H1 (cell line): ENCODE measurements at places on chromosomes 11 and 22. TPM values are rescaled to one million over a fixed set of nuclear protein-coding genes. Genes with fewer than 3 reads are reported as not detected.

The OR4D5 gene
- not detected in 2 replicates for total RNA-seq

The PPP2R5B gene
- total RNA-seq, result 5.1 and 5.8 TPM in 2 replicates

The LIMK2 gene
- 37.6 and 41.1 TPM in 2 replicates for total RNA-seq

DNA sequence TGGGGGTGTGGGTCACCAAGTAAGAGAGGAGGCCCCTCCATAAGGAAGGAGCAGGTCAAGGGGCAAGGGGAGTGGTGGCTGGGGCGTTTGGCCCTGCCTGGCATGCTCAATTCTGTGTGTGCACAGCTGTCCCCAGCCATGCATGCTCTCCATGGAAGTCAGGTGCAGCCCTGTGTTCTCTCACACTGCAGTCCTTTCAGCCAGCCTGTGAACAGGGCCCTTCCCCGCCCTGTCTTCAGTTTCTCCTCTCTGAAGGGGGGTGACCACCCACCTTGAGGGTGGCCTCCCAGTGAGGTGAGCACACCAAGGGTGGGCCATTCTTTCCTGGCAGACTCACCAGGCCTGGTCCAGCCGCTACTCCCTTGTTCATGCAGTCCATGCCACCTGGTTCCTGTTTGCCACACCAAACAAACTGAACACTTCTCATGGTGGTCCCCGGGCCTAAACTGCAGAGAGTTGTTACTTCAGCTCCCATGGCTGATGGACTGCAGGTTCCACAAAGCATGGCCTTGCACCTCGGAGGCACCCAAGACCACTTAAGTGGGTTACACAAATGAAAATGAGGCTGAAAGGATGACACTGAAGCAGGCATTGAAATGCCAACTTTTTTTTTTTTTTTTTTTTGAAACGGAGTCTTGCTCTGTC is 1.7 kb upstream of the CHCHD10 start:
- no peak for DNase-seq

DNA sequence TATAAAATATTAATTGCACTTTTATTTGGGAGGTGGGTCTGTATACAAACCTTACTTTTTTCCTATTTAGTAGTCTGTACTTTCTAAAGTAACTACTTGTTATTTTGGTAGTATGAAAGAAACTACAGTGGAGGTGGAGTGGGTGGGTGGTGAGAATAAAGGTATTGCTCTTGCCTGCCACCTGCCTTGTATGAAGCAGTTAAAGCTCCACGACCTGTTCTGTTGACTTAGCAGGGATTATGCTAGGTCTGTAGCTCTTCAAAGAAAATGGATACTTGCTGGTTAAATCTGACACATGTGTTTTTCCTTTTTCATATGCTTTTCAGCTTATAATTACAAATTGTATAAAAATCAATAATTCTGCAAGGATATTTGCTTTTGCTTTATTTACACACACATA is 111.9 kb downstream of the EHF start:
- DNase-seq, result no peak

DNA sequence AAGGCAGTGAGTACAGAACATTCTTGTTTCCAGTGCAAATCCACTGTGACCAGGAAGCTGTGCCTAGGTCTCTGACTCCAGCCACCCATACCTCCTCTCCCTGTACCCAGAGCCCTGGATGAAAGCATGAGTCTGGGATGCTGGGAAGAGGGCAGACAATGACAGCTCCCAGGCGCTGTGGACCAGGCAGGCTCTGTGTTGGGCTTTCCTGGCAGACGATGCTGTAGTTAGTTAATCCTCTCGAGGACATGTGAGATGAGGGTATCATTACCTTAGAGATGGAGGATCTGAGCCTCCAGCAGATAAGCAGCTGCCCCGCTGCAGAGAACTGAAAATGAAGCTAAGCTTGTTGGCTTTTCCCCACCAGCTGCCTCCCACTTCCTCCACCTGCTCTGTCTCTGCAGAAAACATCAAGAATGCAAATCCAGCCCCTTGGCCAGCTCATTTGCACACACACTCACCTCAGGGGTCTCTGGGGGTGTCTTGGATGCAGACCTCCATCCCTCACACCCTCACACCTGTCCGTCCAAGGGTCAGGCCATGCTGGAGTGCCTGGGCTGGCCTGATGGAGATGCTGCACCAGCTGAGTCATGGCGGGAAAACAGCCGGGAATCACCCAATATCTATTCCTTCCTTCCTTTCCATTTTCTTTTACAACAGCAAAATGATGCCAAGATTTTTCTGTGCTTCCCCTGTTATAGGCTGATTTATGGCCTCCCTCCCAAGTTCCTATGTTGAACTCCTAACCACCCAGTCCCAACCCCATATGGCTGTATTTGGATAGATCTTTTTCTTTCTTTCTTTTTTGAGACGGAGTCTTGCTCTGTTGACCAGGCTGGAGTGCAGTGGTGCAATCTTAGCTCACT is 94.9 kb upstream of the SEPTIN5 start:
- no peak for DNase-seq

DNA sequence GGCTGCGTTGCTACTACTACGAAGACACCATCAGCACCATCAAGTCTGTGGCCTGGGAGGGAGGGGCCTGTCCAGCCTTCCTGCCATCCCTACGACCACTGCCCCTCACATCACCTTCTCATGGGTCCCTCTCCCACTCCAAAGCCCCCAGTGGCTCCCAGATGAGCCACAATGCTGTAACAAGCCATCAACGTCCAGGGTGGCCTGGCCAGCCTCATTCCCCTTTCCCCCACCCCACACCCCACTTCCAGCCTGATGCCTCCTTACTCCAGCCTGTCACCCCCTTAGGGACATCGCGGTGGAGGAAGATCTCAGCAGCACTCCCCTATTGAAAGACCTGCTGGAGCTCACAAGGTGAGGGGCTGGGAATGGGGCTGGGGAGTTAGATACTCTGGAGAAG is 14.9 kb downstream of the NCF4 start:
- no peak for DNase-seq

- DNase-seq, result no peak
Measured at GRCh38 chr11:95917193-95918036, 6.5 kb downstream of the MTMR2 start.

DNA sequence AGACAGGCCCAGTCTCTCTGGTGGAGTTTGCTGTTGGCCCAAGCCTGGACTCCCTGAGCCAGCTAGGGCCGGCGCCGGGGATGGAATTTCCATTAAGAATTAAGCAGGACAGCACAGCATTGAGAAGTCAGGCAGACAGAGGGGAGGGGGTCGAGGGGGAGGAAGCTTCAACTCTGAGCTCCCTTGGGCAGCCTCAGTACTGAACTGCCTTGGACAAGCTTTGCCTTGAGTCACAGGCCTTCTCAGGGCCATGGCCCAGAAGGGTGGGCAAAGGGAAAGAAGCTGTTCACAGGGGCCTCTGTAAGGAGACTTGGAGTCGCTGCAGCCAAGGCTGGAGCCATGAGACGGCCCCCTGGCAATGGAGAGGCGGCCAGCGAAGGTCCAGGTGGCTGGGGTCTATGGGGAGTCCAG is 2.6 kb upstream of the INSC start:
- DNase-seq, result no peak

DNA sequence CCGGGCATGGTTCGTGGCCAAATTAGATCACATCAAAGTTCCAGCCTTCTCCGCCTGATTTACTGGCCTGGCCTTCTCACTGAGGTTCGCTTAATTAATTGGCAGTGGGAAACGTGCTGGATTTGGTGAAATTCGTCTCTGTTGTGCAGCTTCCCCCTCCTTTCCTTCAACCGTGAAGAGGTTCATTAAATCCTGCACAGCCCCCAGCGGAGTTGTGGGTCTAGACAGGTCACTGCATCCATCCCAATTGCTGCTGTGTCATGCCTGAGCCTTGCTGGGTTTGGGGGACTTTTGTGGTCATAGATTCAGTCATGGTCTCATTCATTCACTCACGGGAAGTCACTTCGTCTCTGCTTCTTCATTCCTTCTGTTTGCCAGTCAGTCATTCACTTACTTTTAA is 90.0 kb downstream of the INSC start:
- no peak for DNase-seq

- DNase-seq, result peak; percentile 70
Measured at GRCh38 chr22:27980424-27981148, 61.5 kb upstream of the PITPNB start.

- no peak for DNase-seq
Measured at GRCh38 chr11:94909371-94909820, 64.0 kb downstream of the CWC15 start.

DNA sequence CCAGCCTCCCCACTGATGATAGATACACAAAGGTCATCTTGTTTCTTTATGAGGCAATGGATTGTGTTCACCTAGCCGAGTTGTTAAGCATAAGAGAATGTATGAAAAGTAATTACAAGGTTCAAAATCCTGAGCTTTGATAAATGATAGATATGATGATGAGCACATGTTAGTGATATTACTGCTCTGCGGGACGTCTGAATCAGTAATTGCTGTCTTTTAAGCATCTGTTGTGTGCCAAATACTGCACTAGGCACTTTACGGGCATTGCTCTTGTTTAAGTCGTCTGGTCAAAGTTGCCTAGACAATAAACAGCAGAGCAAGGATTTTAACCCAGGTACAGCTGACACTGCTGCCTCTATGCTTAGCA is 559 bp upstream of the RNF141 start:
- no peak for DNase-seq

DNA sequence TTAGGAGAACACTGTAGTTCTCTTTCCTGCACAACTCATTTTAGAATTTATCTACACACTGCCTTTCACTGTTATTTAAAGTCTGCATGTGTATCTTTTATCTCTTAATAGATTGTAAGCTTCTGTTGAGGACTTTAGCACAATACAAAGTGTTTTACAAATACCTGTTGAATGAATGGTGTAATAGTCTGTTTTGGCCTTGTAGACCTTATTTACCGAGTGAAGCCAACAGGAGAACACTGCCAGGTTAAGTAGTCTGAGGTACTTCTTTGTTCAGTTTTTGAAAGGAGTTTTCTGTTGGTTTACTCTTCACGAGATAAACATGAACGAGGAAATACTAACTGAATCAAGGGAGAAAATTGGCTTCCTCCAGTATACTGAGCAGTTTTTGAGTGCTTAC is 31.0 kb downstream of the SIK2 start:
- no peak for DNase-seq
